ENCODE measurements at places on chromosomes 11 and 22.

DNA sequence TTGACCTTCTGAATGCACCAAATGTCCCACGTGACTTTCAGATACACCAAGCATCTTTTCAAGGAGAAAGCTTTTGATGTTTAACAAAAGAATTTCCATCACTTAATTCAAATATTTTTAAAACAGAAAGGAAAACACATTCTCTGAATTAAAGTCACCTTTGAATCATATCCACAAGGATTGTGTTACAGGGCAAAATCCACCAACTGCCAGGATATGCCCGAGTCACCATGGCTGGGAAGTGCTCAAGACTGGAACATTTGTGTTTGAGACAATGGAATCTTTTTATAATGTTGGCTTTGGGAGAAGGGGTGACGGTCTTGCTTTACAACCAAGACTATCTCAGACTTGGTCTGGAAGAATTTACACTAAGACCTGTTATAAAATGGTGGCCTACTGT is 40.8 kb downstream of the BID start:
- DNase-seq: no peak

- no peak for DNase-seq
Observed at GRCh38 chr11:94794287-94795168, 26.4 kb downstream of the AMOTL1 start.

GRCh38 chr22:48053973-48054372 is 1291.5 kb downstream of the TBC1D22A start:
- no peak for DNase-seq

DNA sequence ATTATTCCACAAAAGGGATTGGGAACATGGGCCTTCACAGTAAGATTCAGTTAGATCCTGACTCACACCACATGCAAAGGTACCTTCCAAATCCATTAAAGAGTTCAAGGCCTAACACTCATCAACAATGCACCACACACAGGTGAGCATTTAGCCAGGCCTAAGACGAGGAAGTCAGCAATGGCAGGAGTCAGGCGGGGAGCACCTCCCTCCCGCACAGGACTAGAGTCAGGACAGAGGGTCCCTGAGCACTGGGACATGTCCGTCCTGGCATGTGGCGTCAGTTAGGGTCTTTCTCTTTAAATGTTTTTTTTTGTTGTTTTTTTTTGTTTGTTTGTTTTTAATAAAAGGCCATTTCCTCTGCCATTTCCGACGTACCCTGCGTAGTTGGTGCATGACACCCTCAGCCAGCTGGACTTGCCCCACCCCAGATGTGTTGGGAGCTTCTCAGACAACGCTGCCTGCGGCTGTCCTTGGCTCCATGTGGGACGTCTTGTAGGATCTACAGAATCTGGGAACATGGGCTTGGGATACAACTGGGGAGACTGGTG is 1458.6 kb downstream of the BRD1 start:
- no peak for DNase-seq

DNA sequence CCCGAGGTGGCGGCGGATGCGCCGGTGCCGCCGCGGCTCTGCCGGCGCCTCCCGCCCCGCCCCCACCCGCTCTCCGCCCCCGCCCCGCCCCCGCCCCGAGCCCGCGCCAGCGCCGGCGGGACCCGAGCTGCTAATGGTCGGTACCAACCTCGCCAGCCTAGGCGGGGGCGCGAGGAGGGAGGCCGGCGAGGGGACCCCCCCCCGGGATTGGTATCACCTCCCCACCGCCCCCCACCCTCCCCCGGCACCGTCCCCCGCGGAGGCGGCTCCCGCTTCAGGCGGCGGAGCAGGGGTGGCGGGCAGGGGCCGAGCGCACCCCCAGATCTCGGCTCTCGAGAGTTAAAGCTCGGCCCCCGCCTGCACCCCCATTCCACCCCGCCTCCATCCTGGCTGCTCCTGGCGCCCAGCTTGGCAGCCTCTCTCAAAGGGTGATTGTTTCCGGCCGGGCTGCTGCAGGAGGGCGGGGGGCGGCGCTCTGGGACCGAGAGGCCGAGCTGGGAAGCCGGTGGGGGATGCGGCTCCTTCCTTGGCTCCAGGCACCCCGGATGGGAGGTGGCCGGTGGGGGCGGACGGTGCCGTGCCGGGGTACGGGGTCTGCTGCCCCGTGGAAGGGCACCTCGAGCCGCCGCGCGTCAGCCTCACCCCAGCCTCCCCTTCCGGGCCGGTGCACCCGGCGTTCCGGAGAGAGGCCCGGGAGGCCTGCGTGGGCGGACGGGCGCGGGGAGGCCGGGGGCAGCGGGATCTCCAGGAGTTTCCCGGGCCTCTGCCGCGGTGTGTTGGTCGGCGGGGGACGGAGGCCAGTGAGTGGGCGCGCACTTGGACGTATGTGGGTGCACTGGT is at the start of gene B3GAT1:
Gene B3GAT1 (minus strand): TSS at position 40 of the 840 bp plus-strand sequence. CDS start 24,583 bp downstream, outside the sequence.
- no peak for DNase-seq

- DNase-seq: no peak
Observed at GRCh38 chr11:111400595-111400994, 21.5 kb upstream of the POU2AF1 start.

DNA sequence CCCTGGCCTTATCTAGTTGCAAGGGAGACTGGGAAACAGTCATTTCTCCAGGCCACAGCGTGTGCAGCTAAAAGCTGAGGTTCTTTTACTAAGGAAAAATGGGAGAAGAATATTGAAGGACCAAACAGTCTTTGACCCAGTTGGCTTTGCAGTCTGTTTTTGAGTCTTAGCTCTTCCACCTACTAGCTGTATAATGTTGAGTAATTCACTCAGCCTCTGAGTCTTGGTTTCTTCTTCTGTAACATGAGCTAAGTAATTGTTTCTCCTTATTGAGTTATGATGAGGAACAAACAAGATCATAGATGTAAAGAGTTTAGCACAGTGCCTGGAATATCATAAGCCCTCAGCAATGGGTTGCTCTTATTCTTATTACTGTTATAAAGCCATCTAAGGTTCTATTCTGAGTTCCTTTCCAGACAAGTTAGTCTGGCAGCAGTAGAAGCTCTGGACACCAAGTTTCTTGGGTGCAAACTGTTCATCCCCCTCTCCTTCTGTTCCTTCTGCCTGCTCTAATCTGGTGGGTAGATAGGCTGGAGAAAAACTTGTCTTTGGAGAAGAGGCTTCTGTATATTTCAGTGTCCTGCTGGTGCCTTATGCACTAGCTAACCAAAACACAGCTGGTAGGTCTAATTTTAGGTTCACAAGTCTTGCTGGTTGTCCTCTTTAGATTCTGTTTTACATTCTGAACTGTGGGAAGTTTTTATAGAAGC is 13.5 kb downstream of the TRIM44 start:
- no peak for DNase-seq

DNA sequence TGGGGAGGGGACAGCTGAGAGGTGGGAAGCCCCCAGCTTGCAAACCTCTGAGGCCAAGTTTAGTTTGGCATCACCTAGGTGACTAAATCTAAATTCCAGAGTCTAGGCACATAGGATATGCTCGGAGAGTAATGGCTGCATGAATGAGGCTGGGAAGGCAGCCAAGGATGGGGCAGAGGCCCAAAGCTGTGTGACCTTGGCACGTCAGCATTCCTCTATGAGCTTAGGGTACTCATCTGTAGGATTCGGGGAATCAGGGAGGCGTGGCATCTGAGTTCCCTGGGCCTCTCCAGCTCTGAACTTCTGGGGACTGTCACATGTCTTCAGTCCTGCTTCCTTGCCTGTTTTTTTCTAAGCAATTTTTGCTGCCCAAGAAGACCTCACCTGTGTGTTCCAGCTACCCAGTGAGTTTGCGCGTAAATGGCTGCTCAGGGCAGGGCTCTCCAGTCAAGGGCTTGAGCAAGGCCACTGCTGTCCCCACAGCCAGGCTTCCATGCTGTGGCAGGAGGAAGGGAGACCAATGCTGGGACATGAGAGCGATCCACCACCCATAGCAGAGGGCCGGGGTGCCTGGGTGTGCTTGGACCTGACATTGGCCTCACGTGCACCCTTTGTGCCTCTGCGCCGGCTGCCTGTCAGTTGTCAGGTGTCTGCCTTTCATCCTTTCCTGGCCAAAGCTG is 13.9 kb downstream of the DAGLA start:
- DNase-seq: no peak

DNA sequence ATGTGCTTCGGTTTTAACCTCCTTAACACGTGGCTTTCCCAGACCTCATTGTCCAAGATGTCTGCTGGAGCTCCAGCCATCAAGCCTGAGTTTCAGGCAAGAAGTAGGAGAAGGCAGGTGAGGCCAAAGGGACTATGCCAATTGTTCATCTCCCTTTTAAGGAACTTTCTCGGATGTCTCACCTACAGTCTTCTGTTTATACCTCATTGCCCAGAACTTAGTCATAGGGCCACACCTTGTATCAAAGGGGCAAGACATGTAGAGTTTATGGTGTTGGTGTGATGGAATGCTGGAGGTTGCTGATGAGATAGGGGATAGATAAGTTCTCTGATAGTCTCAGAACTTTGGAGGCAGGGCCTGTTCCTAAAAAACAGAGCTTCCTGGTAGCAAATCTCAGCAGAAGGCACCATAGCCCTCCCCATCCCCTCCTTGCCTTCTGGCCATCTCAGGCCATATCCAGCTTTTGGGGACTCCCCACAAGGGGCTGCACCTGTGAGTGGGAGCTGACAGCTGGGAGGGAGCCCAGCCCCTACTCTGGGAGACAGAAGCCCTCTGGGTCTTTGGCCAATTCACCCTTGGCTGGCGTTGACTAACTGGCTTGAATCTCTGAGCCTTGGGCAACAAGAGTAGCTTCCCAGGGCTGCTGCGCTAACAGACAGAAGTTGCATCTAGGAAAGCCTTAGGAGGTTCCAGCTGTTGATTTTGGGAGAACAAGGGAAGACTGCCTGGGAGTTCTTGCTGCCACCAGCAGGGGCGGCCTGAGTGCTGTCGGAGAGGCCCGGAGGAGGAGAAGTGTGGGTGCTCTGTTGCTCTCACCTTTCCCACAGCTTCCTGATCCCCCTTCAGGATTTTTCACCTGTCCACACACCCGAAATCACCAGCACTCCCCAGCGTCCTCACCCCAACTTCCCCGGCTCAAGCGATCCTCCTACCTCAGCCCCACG is 149.8 kb upstream of the THY1 start:
- no peak for DNase-seq

GRCh38 chr11:102749101-102749722 is 24.5 kb upstream of the MMP8 start:
- no peak for DNase-seq

DNA sequence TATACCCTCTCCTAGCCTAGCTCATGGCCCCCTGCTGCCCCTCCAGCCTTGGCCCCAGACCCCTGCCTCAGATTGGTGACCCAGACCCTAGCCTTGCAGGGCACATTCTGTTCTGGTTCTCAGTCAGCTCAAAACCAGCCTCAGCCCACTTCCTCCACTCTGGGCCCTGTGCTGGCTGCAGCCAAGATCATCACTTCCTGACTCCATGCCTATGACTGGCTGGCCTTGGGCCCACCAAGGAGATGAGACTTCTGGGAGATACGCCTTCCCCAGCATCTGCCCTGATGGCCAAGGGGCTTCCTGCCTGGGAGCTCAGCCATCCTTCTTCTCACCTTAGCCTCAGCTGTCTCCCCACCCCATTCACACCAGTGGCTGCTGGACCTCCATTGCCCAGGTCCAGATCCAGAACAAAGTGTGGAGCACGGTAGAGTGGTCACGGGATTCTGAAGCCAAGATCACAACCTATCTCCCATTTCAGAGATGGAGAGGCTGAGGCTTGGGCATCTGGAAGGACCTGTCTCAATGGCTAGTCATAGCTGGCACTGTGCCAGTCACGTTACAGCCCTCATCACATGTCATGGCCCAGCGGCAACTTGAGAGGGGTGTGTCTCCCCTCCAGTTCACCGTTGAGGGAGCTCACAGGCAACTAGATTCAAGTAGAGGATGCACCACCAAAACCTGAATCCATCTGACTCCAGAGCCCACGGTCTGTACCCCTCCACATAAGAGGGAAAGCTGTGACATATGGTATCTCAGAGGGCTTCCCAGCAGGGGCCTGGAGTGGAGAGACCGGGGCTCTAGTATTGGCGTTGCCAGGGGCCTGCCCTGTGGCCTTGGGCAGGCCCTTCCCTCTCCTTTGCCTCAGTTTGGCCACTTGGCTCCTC is 43.0 kb upstream of the KLHL35 start:
- DNase-seq: no peak

- DNase-seq: no peak
Observed at GRCh38 chr11:68942751-68943271, 38.0 kb downstream of the MRGPRD start.

DNA sequence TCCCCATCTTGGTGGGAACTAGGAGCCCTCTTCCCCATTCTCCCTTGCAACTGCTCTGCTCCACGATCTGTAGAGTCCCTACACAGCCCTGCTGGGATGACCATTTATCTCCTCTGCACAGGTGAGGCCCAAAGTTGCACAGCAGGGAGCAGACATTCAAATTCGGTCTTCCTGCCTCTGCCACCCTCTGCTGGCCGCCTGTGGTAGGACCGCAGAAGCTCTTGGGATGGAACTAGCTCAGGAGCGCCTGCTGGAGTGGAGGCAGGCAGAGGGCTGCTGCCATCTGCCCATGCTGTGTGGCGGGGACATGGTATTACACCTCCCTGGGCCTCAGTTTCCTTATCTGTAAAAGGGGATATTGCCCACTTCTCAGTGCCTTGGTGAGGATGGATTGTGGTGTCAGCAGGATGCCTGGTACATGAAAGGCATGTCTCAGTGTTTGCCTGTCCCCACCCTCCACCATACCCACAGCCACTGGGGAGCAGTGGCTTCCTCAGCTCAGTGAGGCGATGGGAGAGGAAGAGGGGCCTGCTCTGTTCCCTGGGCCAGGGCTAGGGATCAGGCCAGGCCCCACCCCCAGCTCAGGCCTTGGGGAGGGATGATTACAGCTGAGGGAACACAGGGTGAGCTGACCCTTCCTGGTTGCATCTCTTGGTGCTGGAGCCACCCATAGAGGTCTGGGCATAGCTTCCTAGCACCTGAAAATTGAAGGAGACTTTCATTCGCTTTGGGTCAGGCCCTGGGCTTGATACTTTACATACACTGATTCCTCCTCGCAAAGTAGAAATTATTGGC is 11.3 kb upstream of the OMP start:
- peak; percentile 51 for DNase-seq

DNA sequence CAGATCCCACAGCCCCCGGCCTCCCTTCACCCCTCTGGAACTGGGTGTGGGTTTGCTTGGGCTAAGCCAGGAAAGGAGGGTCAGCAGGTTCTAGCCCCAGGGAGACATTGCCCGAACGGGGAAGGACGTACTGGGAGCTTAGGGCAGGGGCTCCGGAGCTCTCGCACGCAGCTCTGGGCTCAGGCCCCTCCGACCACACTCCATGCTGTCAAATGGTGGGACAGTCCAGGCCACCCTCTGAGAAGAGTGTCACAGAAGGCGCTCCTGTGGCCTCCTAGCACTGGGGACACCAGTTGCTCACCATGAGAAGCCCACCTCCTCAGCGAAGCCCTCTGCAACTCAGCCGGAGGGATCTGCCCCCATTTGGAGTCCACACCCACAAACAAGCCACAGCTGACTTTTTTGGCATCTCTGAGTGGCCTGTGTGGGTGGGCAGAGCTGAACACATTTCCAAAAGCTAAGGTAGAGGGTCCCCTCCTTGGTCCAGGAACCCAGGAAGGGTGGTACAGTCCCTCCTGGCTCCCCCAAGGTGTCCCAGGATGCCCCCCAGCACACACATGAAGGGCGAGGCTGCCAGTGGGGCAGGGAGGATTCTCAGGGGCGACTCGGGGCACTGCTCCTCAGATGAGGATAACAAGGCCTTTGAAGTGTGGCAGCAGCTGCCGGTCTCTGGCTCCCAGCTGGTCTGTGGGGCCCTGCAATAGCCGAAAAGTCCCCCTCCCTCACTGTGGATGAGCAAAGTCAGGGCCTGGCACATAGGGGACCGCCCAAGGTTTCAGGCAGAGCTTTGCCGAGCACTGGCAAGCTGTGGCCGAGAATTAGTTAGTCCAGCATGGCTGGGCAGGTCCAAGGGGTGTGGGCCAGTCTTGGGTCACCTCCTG is 13.0 kb upstream of the TEF start:
- DNase-seq: no peak

All from activated T-helper 1 cell treated with Interleukin-2 at 50 U/mL for 16 hours (primary cell).